Bronchus fibroblast of lung (primary cell): ENCODE measurements at places on chromosomes 2 and 18. TPM values are rescaled to one million over a fixed set of nuclear protein-coding genes. Genes with fewer than 3 reads are reported as not detected.

The SPC25 gene
- 12.9 and 14.8 TPM in 2 replicates for total RNA-seq

The SOX11 gene
- 7.1 and 7.4 TPM in 2 replicates for total RNA-seq

The C18orf54 gene
- total RNA-seq = 3.7 and 4.5 TPM in 2 replicates

The IL1A gene
- total RNA-seq = under 0.01 TPM in 1 of 2 replicates, not detected in the other

The WNT10A gene
- not detected in 2 replicates for total RNA-seq

The CCDC85A gene
- total RNA-seq = 0.15 and 0.34 TPM in 2 replicates

The LIMS2 gene
- 0.30 and 0.84 TPM in 2 replicates for total RNA-seq

The RAB27B gene
- 1.3 and 3.6 TPM in 2 replicates for total RNA-seq

The KCNJ3 gene
- not detected in 2 replicates for total RNA-seq

The C2orf81 gene
- 2.4 and 3.7 TPM in 2 replicates for total RNA-seq

The HOXD13 gene
- not detected in 2 replicates for total RNA-seq

The ELOA2 gene
- total RNA-seq = not detected in 2 replicates

The RAX gene
- total RNA-seq = not detected in 2 replicates

The AGAP1 gene
- 3.9 and 4.6 TPM in 2 replicates for total RNA-seq

The C2orf72 gene
- total RNA-seq = 1.3 TPM in 1 of 2 replicates, not detected in the other

The UPP2 gene
- total RNA-seq = not detected in 2 replicates

The DNAJC5G gene
- total RNA-seq = not detected in 2 replicates

The TUBA3E gene
- total RNA-seq = not detected in 2 replicates

The TUBA4A gene
- total RNA-seq = 20.2 and 24.7 TPM in 2 replicates

The LTBP1 gene
- 346 and 357 TPM in 2 replicates for total RNA-seq

The CCDC93 gene
- 5.9 TPM in 2 replicates for total RNA-seq

The CLEC4F gene
- not detected in 2 replicates for total RNA-seq

The REV1 gene
- 7.9 and 10.8 TPM in 2 replicates for total RNA-seq

The GKN1 gene
- total RNA-seq = not detected in 2 replicates

The GPR35 gene
- under 0.01 and 0.15 TPM in 2 replicates for total RNA-seq

The TDRD15 gene
- total RNA-seq = not detected in 2 replicates

The COL3A1 gene
- total RNA-seq = 583 and 652 TPM in 2 replicates
